Bone marrow (tissue), 2 donors: ENCODE measurements at places on chromosomes 7 and 10.

DNA sequence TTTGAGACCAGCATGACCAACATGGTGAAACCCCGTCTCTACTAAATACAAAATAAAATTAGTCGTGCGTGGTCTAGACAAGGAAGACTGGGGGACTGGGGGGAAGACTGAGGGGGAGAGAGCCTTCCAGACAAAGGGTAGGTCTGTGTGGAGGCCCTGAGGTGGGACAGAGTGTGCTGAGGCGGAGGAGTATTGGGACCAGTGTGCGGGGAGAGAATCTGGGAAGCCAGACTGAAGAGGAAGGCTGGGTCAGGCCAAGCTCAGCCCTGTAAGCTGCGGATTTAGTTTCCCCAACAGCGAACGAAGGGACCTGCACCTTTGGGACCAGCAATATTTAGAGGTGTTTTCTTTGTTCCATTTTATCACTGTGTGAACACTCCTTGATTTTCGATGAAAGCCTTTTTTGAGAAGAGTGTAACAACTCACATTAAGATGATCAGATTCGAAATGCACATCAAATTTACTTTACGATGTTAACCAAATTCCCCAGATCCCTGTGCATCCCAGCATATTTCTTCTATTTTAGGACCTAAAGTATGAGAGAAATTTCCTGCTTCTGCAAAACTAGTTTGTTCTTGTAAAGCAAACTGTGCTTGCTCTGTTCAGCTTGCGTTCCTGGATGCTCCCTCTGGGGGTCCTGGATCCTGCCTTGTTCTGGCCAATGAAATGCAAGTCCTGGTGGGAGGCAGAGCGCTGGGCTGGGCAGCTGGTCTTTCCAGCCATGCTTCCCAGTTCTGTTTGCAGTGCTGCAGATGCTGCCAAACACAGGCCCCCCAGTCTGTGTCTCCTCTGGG lies 39.4 kb downstream of the PLAU start:
- DNase-seq = no peak

DNA sequence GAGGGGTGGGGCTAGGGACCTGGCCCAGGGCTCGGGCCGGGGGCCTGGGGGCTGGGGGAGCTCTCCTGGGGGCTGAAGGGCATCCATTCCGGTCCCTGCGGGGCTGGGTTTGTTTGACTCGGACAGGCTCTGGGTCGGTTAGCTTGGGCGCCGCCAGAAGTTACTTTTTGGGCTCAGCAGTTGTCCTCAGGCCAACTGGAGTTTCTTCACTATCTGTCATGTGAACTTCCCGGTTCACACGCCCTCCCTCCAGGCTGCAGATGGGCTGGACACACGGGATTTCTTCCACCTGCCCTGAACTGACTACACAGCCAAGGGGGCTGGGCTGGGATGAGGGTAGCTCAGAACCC lies 3.8 kb downstream of the SLC4A2 start:
- no peak for DNase-seq

DNA sequence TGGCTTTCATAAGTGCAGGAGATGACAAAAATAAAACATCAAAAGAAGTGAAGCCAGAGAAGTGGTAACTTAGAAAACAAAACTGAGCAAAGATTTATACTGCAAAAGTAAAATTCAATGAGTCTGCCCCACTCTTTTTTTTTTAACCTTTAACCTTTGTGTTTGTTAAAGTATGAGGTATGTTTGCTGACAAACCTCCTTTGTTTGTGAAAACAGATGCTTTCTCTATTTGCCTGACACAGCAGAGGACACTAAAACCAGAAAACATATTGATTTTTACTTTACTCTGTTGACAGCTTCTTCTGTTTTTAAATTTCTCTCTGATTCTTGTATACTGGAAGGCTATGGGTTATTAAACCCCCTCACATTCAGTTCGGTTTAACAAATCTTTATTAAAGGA lies 57.6 kb downstream of the SGMS1 start:
- no peak for DNase-seq

GRCh38 chr7:139560678-139561077 lies 37.2 kb downstream of the CLEC2L start:
- no peak for DNase-seq

- no peak for DNase-seq
These were observed 89.3 kb downstream of the MGMT start for GRCh38 chr10:129556316-129556715.

- DNase-seq = peak; percentile 9
These were observed 29.0 kb downstream of the PODXL start for GRCh38 chr7:131527456-131527855.

DNA sequence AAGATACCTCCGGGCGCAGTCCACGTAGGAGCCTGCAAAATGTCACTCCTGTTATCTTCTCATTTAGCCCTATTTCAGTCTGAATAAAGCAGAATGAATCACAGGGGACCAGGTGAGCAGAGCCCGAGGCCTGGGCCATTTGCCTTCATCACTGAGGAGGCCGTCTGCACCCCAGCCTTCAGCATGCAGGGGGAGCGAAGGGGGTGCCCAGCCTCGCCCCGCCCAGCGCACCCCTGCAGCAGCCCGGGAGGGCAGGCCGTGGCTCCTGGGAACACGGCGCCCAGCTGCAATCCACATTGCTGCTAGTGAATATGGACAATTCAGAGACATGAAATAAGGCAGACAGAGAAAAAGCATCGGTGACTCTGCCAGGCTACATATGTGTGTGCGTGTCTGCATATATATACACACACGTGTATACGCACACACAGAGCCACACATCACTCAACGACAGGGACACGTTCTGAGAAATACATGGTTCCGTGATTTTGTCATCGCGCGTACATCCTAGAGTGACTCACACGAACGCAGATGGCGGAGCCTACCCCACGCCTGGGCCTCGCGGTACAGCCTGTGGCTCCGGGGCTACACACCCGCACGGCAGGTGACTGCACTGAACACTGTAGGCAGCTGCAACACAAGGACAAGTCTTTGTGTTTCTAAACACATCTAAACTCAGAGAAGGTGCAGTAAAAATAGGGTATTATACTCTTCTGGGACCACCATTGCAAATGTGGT lies 15.2 kb upstream of the ELFN1 start:
- no peak for DNase-seq

DNA sequence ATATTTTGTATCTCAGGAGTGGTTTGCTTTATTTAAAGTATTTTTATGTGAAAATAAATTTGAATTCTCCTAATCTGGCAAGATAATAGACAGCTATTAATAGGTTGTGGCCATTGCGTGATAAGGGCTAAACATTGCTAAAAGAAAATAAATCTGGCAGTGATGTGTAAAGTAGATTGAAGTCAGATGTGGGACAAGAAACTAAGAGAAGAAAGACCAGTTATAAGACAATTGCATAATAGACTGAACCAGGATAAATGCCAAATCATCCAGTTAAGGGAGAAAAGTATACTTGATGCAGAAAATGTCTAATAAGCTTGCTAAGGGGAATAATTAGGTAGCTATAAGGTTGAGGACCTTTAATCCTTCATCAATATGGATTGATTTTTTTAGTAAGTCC lies 197.5 kb upstream of the CSTF2T start:
- DNase-seq = no peak

DNA sequence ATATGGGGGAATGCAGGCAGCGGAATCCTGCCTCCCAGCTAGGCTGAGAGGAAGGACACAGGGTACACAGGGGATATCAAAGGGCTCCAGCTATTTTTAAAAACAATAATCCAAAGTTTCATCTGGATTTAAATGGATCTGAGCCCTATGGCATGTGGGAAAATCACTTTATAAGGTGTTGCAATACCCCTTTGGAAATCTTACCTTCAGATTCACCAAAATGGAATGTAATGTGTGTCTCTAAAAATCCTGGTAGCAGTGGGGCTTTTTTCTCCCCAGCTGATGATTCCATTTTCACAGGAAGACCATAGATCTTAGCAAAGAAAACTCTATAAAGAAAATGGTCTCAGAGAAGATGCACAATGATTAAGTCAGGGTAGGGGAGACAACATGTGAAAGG lies 722.2 kb downstream of the PARD3 start:
- DNase-seq = no peak

DNA sequence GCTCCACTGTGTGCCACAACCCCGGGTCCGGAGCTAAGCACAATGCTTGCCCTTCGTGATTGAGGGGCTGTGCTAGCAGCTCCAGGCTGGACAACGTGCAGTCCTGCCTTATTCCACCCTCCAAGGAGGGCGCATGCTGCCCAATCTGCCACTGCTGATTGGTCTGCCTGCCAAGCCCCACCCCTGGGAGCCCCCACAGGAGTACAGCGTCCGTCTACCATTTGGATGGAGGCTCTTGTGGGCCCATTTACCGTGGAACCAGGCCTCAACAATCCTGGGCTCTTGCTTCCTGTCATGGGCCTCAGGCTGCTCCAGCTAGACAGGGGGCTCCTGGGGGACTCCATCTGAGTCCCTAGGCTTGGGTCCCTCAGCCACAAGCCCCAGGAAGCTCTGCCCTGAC lies 173.3 kb downstream of the SLIT1 start:
- no peak for DNase-seq

DNA sequence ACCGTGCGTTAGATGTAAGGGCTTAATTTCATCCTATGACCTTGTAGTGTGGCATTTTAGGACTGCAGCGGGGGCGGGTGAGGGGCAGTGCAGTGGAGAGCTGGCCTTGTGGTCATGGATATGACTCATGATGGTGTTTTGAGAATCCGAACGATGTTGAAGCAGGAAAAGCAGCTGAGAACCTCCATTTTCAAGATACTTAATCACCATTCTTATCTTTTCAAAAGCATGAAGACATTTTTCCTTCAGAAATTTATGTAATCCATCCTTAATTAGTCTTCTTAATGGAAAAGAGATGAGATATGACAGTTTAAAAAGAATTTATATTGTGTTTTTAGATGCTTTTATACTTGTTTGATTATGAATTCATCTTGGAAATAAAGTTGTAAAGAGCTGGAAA lies 9.6 kb downstream of the ATP5F1C start:
- DNase-seq = no peak

- DNase-seq = no peak
These were observed 587.8 kb upstream of the MKI67 start for GRCh38 chr10:128713874-128714570.
